ENCODE measurements at places on chromosomes 4 and X. TPM values are rescaled to one million over a fixed set of nuclear protein-coding genes. Genes with fewer than 3 reads are reported as not detected.

The DAPP1 gene
- not detected for total RNA-seq

The HSD17B13 gene
- 0.05 TPM for total RNA-seq

The SH3TC1 gene
- 83.9 TPM for total RNA-seq

The ACTRT1 gene
- total RNA-seq, result not detected

The SAGE1 gene
- not detected for total RNA-seq

The TMEM156 gene
- 6.0 TPM for total RNA-seq

The WAS gene
- total RNA-seq, result 0.13 TPM

The NUDT11 gene
- 1.1 TPM for total RNA-seq

The PRR32 gene
- not detected for total RNA-seq

The IGFBP7 gene
- 1,116 TPM for total RNA-seq

The ABCG2 gene
- total RNA-seq, result 6.0 TPM

The NALF2 gene
- total RNA-seq, result 0.05 TPM

The PITX2 gene
- 0.07 TPM for total RNA-seq

The NUP62CL gene
- total RNA-seq, result not detected

The UGT2B10 gene
- not detected for total RNA-seq

The CCDC158 gene
- total RNA-seq, result not detected

The MTNR1A gene
- total RNA-seq, result not detected

The APLN gene
- total RNA-seq, result 583 TPM

The RIPPLY1 gene
- not detected for total RNA-seq

The MAGEE1 gene
- total RNA-seq, result 0.25 TPM

The MGST2 gene
- total RNA-seq, result 99.9 TPM

The TLR10 gene
- not detected for total RNA-seq

The P2RY8 gene
- total RNA-seq, result 0.67 TPM

The CHM gene
- 13.9 TPM for total RNA-seq

The SRPK3 gene
- total RNA-seq, result not detected

The AKAP14 gene
- total RNA-seq, result not detected

The FAM9B gene
- not detected for total RNA-seq

The TMEM47 gene
- 33.1 TPM for total RNA-seq

The ETDB gene
- not detected for total RNA-seq

The F8A1 gene
- total RNA-seq, result 6.1 TPM

The TEC gene
- total RNA-seq, result 0.84 TPM

The RAB9A gene
- 26.3 TPM for total RNA-seq

The CXCL8 gene
- 254 TPM for total RNA-seq

The SCD5 gene
- total RNA-seq, result 33.6 TPM

The ETNPPL gene
- total RNA-seq, result 0.53 TPM

The ATP6AP1 gene
- total RNA-seq, result 69.8 TPM

The PPEF2 gene
- total RNA-seq, result not detected

The SMR3B gene
- total RNA-seq, result not detected

The RPL9 gene
- total RNA-seq, result 3,479 TPM

The SSX4 gene
- total RNA-seq, result not detected

The SUPT20HL1 gene
- total RNA-seq, result not detected

The DCX gene
- total RNA-seq, result not detected

The CABS1 gene
- total RNA-seq, result not detected

The GPM6B gene
- 0.25 TPM for total RNA-seq

The VCX2 gene
- not detected for total RNA-seq

The SGMS2 gene
- total RNA-seq, result 95.0 TPM

Measured in mammary microvascular endothelial cell (primary cell).